Stimulated activated CD4-positive, alpha-beta T cell treated with anti-CD3 and anti-CD28 coated beads, Interleukin-1b, Interleukin-23, amount 100 ng/mL, for 4 hours (primary cell): ENCODE measurements at places on chromosomes 3 and 15.
A peak's percentile ranks its signal among the peaks of the same experiment; 100 is the strongest.

DNA sequence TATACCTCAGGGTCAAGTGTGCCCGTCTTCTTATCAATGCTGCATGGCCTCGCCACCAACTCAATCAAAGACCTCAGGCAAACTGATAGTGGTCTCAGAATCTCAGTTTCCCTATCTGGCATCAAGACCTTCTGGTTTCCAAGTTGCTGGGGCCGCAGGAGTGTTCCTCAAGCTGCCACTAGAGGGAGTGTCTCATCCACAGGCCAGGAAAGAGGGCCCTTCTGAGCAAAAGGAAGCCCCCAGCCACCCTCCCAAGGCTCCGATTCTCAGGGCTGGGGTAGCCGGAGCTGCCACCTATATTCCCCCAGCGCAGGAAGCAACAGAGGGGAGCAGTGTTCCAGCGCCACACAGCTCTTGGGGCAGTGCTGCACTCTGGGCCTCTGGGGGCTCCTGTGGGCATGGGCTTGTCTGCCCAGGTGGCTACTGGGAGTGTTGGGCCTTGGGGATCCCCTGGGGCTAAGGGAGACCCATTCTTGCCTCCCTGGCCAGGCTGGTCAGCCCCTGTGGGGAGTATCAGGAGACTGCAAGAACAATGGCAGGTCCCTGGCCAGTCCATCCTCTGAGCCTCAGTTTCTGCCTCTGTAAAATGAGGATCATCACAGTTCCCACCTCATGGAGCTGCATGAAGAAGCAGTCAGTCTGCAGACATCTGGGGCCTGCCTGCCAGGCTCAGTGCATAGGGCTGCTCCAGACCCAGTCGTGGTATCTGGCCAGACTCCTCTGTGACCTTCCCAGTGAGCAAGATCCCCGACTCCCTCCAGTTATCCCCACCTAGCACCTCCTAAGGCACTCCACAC, 23.4 kb upstream of the SEC13 start:
- DNase-seq = peak; percentile 48

- no peak for DNase-seq
Measured at GRCh38 chr3:102002056-102002455, 152.7 kb downstream of the NFKBIZ start.

DNA sequence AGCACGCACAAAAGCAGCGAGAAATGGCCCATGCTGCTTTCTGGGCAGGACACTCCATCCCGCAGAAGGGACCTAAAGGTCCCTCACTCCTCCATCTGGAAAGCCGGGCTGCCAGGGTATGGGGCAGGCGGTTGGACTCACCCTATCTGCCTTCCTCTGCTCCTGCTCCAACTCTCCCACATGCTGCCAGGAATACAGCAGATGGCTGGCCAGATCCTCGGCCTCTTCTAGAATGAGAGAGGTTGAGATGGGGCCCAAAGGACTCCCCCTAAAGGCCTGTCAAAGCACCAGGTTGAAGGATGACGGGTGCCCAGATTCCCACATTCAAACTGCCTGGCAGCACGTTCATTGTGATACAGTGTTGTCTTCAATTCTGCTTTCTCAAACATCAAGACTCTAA, 85.1 kb upstream of the C2CD4B start:
- no peak for DNase-seq

DNA sequence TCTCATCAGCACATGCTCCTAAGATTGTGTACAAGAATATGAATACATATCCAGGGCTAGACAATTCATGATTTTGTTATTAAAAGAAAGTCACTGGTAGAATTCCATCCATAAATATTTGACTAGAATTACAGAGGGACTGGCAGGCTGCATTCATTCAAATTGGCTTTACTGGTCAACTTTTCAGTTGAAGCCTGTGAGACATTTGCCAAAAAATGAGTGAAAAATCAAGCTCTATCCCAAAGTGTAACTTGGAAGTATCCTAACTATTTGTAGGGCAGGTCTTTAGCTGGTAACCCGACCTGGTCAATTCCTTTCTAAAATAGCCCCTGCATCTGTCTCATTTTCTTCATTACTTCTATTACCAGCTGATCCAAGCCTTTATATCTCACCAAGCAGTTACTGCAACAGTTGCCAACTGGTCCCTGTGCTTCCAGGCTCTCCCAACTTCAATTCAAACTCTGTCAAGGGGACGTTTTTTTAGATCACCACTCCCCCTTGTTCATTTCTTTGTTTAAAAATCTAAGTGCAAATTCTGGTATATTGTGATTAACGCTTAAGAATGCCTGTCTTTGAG, 173.1 kb upstream of the TBL1XR1 start:
- no peak for DNase-seq

- DNase-seq = no peak
Measured at GRCh38 chr15:74798388-74799254, 14.0 kb upstream of the LMAN1L start.

DNA sequence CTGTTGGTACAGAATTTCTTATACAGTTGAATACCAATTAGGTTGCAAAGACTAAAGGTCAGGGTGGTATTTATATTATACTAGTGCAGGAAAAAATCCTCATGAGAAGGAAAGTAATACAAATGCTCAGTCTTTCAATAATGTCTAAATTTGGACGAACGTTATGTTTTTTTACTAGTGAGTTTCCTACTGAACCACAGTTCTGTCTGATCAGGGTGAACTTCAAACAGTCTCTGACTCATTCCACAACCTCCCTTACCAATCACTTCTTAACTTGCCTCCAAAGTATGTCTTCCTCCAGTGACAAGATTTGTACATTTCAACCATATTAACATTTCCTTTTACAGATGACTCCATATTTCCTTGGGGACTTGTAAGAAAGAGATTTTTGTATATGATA, 3.4 kb downstream of the TMEM212 start:
- DNase-seq = no peak

DNA sequence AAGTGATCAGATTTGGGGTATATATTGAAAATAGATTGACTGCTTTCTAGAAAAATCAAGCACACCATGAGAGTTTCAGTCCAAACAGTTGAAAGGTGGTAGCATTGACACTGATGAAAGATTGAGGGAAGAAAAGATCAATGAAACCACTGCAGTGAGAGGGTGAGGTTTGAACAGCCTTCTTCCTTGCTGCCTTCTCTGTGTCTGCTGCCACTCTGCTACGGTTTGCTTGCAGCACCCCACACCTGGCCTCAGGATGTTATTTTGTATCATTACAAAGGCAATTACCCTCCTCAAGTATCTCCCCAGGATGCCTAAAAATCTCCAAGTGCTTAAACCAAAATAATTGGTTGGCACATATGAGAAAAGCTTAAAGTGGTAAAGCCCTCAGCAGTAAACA, 683.6 kb upstream of the ARPP21 start:
- DNase-seq = no peak

GRCh38 chr15:32682569-32682968, 35.2 kb upstream of the GREM1 start:
- no peak for DNase-seq

- DNase-seq = no peak
Measured at GRCh38 chr3:73521734-73522336, 102.9 kb downstream of the PDZRN3 start.

GRCh38 chr3:38382506-38383080, 36.0 kb downstream of the XYLB start:
- no peak for DNase-seq

- no peak for DNase-seq
Measured at GRCh38 chr15:78623786-78624497, 3.1 kb upstream of the CHRNA3 start.

- no peak for DNase-seq
Measured at GRCh38 chr15:78800189-78800588, 11.1 kb downstream of the ADAMTS7 start.

DNA sequence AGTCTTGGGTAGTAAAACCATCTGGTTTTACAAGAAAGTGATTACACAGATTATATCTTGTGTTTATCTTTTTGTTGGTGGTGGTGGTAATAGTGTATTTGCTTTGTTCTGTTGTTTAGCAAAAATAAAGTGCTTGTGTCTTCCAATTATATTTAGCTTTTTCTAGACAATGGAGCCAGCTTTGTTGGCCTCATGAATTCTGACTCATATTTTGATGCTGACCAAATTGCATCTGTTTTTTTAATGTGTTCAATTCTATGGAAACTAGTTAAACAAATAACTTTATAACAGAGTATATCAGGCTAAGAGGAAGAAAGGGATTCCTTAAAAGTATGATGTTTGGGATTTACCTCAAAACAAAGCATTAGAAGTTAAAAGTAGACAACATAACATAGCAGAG, 69.3 kb upstream of the BFSP2 start:
- no peak for DNase-seq

- no peak for DNase-seq
Measured at GRCh38 chr3:119759962-119760361, 21.9 kb upstream of the NR1I2 start.

- DNase-seq = no peak
Measured at GRCh38 chr15:56208185-56208584, 35.5 kb downstream of the RFX7 start.

- DNase-seq = no peak
Measured at GRCh38 chr3:32596909-32597369, 26.3 kb upstream of the DYNC1LI1 start.

DNA sequence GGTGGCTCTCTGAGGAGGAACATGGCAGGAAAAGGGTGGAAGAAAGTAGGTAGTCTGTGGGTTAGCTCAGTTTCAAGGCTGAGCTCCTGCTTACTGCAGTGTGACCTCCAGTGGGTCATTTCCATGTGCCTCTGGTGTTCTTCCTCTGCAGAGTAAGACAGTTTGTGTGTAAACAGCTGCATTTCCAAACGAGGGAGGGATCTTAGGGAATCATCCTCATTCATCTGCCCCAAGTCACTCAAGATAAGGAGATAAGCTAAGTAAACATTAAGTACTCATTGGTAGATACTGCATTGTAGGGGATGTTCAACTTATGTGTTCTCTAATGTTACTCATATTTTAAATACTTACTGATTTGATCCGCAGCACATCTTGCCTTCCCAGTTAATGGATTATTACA, 83.6 kb downstream of the CLSTN2 start:
- no peak for DNase-seq

GRCh38 chr3:69320871-69321271, 65.0 kb downstream of the FRMD4B start:
- no peak for DNase-seq

- DNase-seq = no peak
Measured at GRCh38 chr3:185094697-185095096, 58.2 kb downstream of the C3orf70 start.

DNA sequence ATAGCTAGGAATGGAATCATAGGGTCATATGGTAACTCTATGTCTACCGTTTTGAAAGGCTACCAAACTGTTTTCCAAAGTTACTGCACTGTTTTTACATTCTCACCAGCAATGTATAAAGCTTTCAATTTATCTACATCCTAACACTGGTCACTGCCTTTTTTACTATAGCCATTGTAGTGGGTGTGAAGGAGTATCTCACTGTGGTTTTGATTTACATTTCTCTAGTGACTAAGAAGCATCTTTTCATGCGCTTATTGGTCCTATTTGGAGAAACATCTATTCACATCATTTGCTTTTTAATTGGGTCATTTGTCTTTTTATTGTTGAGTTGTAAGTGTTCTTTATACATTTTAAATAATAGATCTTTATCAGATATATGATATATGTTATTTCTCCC, 53.3 kb downstream of the PIK3R4 start:
- DNase-seq = no peak

DNA sequence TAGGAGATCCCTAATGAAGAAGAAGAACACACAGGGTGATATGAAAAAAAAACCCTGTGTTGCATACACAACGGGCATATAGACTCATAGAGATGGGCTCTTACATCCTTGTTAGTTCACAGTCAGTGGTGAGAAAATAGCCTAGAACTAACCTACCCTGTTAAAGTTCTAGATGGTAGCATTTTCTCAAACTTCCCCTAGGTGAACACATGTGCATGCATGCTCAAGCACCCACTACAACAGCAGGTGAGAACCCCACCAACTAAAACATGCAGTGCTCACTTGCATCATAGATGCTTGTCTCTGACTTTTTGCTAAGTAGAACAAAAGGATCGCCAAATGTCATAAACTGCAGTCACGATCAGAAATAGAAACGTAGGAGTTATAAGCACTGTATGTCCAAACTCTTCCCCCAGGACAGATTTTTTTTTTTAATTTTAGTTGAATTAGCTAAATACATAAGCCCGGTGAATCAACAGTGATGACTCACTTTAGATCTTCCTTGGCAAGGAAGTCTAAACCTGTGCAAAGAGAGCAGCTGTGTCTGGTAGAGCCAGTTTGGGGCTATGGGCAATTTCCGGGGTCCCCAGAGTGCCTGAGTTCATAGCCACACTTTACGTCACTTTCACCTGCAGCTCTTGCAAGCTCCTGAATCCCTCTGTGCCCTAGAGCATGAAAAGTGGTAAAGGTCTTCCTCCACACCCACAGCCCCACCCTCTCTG, 96.2 kb upstream of the SEMA6D start:
- no peak for DNase-seq

DNA sequence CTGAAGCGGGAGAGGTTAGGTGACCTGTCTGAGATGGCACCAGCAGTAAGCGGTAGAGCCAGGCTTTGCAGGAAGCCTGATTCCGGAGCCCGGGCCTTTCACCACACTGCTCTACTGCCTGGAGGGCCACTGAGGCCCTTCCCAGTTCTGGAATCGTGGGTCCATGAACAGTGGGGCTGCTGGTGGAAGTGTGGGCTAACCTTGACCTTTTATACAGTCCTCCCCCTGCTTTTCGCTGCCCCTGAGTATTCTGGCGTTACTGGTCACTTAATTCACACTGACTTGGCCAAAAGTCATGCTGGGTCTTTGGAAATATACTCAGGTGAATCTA, 2.6 kb upstream of the ABTB1 start:
- no peak for DNase-seq

GRCh38 chr15:57387564-57388076, 11.3 kb downstream of the CGNL1 start:
- DNase-seq = no peak

DNA sequence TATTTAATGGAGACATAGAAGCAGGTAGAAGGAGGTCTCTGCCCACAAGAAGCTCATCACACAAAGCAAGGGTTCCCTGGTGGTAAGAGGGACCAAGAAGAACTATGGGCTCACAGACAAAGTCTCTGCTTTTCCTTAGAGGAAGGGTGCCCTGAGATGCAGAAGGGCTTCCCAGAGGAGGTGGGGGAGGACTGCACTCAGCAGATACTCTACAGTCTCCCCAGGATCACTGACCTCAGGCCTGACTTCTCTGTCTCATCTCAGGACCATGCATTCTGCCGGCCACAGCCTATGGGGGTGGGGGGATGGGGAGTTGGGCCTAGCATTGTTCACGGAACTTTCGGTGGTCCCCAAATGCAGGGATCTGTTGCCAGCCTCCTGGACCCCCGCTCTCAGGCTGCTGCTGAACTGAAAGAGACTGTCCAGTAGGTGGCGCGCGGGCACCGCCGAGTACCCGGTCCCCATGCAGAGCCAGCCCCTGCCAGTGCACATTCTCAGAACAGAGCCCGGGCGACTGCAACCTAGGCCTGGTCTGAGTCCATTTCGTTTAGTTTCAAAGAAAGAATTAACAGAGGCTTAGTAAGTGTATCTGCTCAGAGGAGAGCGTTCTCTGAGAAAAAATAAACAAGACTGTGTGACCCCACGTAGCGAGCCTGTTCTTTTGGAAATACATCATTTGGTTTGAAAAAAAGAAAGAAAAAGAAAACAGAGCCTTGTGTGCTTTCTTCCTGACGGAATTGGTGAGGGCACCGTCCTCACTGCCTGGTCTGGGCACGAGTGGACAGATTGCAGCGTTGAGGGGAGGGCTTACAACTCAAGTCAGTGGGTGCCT, 74.1 kb downstream of the LRTM1 start:
- peak; percentile 24 for DNase-seq
